Natural killer cell treated with Interleukin-12 subunit alpha and Interleukin-12 subunit beta and Interleukin-15 and Interleukin-18, amount 100 ng/mL, for 72 hours (primary cell): ENCODE measurements at places on chromosomes 5 and 9. TPM values are rescaled to one million over a fixed set of nuclear protein-coding genes. Genes with fewer than 3 reads are reported as not detected.
A peak's percentile ranks its signal among the peaks of the same experiment; 100 is the strongest.

Gene SOHLH1
- not detected for total RNA-seq

Gene ADAMTSL2
- not detected for total RNA-seq

GRCh38 chr5:16406630-16407029 lies 59.0 kb downstream of the ZNF622 start:
- H3K27ac ChIP-seq: no peak overlapping the region
- H3K27me3 ChIP-seq: no peaks in the 10 kb centered on the region
- H3K4me3 ChIP-seq: no peak overlapping the region
- no peaks in the 10 kb centered on the region for H3K4me1 ChIP-seq

DNA sequence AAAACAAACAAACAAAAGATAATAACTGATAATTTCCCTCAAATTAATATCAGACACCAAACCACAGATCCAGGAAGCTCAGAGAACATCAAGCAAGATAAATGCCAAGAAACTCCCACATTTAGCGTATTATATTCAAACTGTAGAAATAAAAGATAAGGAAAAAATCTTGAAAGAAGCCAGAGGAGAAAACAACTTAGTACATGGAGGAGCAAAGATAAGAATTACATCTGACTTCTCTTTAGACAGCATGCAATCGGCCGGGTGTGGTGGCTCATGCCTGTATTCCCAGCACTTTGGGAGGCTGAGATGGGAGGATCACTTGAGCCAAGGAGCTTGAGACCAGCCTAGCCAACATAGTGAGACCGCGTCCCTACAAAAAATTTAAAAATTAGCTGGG lies 17.2 kb upstream of the MLANA start:
- DNase-seq: no peak
- no peaks in the 10 kb centered on the region for H3K27me3 ChIP-seq
- no peaks in the 10 kb centered on the region for H3K36me3 ChIP-seq
- peaks cover 38% of the 10 kb centered on the region for H3K4me1 ChIP-seq
- peak overlapping the region; percentile 6 for H3K4me3 ChIP-seq

GRCh38 chr5:23613566-23613965 lies 106.2 kb downstream of the PRDM9 start:
- DNase-seq: no peak
- no peaks in the 10 kb centered on the region for H3K27me3 ChIP-seq
- H3K4me3 ChIP-seq: no peak overlapping the region
- peaks cover 10% of the 10 kb centered on the region for H3K36me3 ChIP-seq
- no peak overlapping the region for H3K27ac ChIP-seq

GRCh38 chr5:68465934-68466551 lies 250.5 kb downstream of the PIK3R1 start:
- no peak for DNase-seq
- no peak overlapping the region for H3K4me3 ChIP-seq

DNA sequence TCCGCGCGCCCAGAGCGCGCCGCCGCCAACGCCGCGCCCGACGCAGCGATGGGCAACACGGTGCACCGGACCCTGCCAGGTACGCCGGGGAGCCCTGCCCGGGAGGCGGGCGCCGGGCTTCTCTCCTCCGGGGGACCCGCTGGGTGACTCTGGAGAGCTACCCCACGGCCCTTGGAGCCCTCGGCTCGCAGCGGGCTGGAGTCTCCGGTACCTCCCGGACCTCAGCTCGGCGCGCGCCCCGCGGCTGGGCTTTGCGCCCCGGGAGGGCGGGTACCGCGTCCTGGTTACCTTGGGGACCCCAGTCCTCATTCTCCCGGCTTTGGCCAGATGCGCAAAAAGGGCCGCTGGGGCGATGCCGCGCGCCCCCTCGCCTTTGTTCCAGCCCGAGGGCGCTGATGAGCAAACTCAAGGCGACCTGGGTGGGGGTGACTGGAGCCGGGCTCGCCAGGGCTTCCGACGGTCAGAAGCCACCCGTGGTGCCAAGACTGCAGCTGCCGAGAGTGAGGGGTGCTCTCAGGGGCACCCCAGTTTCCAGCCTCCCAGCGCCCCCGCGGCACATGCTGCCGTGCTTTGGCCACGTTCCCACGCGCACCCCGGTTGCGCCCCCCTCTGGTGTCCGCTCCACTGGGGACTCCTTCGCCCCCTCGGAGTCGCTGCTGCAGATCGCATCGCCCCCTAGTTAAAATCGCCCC lies 442 bp downstream of the NEURL1B start:
- peak overlapping the region; percentile 10 for H3K4me3 ChIP-seq
- no peak overlapping the region for H3K27ac ChIP-seq
- peaks cover 5% of the 10 kb centered on the region for H3K4me1 ChIP-seq
- no peaks in the 10 kb centered on the region for H3K36me3 ChIP-seq

DNA sequence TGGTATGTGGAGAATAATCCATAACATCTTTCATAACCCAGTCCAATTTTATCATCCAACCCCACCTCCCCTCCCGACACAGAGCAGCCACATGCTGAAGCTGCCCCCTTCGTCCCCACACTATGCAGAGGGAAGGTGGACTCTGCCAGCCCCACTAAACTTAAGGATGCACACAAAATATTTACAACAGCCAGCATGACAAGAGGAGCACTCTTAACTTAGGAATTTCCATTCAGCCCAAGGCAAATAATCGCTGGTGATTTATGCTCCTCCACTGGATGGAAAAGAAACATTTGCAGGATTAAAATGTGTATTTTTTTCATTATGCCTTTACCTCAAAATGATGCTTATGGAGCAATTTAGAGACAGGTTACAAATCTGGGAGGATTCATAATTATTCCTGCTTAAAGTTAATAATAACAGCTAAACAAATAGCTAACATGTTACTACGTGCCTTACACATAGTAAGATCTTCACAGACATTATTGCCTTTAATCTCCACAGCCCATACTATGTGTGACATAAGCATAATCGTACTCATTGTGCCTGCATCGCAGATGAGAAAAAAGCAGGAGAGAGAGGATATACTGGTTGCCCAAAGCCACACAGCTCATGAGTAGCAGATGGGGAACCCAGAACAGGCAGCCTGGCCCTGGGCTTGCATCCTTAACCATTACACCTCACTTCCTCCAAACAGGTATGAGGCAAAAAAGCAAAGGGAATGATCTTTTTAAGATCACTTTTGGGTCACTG lies 92.6 kb downstream of the GLIS3 start:
- no peak overlapping the region for H3K27ac ChIP-seq
- H3K27me3 ChIP-seq: peaks cover 3% of the 10 kb centered on the region
- no peak overlapping the region for H3K4me3 ChIP-seq
- H3K4me1 ChIP-seq: no peaks in the 10 kb centered on the region
- DNase-seq: no peak
- no peaks in the 10 kb centered on the region for H3K36me3 ChIP-seq
